ENCODE measurements at places on chromosomes 2 and 18. TPM values are rescaled to one million over a fixed set of nuclear protein-coding genes. Genes with fewer than 3 reads are reported as not detected.

PLGLB2 gene
- 0.32 TPM for total RNA-seq

C2orf80 gene
- total RNA-seq = not detected

PLEK gene
- not detected for total RNA-seq

UGT1A4 gene
- total RNA-seq = not detected

SLC11A1 gene
- 0.13 TPM for total RNA-seq

ZNF396 gene
- total RNA-seq = 0.78 TPM

ACTR1B gene
- total RNA-seq = 40.2 TPM

HAAO gene
- total RNA-seq = 2.7 TPM

CELF4 gene
- total RNA-seq = not detected

CRACDL gene
- 0.24 TPM for total RNA-seq

CYB5A gene
- total RNA-seq = 161 TPM

CXCR4 gene
- 2.6 TPM for total RNA-seq

MAPRE2 gene
- 19.4 TPM for total RNA-seq

AQP12B gene
- not detected for total RNA-seq

KCMF1 gene
- 23.7 TPM for total RNA-seq

DES gene
- total RNA-seq = under 0.01 TPM
